Right lung (tissue), 10 donors: ENCODE measurements at places on chromosomes 1 and 21.

GRCh38 chr1:58905628-58906221 lies 121.9 kb upstream of the JUN start:
- no peak for DNase-seq

DNA sequence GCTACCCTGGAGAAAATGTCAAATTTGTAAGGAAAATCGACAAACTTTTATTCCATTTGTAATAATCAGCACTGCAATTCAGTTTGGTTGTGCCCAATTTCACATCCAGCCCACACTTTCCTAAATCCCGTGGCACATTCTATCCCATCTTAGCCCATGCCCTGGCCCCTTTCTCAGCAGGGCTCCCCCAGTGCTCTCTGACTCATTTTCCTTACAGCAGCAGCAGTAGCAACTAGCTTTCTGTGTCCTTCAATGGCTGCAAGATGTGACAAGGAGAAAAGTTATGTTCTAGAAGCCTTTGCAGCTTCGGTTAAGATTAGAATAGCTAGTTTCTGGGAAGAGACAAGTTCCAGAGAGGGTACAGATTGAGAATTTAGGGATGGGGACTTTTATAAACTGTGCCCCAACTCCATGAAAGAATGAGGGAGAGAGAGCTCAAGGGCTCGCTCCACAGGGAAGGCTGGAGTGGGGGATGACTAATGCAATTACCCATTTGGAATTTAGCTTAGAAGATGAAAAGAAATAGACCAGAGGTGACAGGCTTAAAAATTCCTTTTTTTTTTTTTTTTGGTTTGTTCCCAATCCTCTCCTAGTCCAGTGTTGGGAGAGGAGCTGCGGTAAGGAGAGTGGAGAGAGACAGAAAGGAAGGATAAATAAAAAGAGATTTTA lies 47.0 kb upstream of the POU2F1 start:
- DNase-seq, result no peak

- DNase-seq, result no peak
These were observed 37.5 kb downstream of the TRAPPC10 start for GRCh38 chr21:44049606-44050005.

DNA sequence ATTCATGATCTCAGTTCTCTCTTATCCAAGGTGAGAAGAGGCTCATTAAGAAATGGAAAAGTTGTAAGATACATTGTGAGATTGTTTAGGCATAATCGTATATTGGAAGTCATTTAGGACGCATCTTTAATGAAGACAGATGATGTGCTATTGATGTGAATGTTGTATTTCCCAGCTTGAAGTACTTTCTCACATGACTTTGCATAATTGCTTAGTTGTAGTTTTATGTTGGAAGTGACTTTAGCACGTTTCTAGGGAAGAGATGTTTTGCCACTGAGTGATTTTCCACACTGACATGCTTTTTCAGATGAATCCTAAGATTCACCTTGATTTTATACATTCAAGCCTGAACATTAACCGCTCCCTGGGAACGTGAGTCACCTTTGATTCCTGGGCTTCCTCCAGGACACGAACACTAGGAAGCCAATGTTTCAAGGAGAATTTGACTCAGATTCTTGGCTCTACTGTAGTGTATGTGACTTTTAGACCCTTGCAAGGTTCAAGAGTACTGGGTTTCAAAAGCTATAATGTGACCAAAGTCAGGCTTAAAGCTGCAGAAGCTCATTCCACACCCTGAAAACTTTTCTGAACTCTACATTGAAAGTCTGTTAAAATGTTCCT lies 27.9 kb downstream of the ANGEL2 start:
- no peak for DNase-seq

DNA sequence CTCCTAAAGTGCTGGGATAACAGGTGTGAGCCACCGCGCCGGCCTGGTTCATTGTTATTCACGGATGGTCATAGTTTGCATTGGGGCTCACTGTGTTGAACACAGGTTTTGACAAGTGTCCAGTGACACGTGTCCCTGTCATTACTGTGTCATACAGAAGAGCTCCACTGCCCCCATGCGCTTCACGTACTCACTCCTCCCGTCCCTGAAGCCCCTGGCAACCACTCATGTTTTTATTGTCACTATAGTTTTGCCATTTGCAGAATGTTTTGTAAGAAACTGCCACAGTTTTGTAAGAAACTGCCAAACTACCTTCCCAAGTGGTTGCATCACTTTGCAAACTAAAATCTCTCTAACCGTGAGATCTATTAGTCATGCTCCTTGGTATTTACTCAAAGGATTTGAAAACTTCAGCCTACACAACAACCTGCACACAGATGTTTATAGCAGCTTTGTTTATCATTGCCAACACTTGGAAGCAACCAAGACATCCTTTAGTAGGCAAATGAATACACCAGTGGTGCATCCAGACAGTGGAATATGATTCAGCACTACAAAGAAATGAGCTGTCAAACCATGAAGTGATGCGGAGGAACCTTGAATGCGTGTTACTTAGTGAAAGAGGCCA lies 163.2 kb upstream of the COL6A1 start:
- no peak for DNase-seq

DNA sequence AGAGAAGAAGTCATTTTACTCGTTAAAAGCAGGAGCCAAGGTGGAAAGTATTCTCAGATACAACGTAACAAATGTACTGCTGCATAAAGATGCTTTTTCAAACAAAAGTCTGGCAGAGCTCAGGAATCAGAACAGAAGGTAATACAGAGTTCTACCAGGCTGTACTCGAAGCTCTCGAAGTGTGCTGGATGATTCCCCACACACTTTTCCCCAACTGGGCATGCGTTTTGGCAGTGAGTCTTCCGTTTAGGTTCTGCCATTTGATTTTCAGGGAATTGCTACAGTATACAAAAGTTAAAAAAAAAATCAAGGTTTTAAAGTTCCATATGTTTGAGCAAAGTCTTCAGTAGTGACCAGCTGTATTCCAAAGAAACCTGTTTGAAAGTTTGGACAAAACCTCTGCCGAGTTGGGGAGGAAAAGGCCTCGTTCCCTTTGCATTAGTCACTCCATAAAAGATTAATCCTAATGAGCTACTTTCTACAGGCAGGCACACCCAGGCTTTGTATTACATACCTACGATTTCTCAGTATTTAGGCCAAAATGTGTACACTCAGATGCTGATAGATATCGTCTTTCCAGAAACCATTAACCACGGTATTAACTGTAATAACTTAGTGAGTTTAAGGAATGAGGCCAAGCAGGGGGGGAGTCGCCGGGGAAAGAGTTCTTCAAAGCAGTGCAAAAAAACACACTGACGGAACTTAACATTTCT lies 477.1 kb downstream of the LMO4 start:
- DNase-seq, result peak; percentile 54

- no peak for DNase-seq
These were observed 60.7 kb downstream of the MAN1C1 start for GRCh38 chr1:25677193-25677773.

DNA sequence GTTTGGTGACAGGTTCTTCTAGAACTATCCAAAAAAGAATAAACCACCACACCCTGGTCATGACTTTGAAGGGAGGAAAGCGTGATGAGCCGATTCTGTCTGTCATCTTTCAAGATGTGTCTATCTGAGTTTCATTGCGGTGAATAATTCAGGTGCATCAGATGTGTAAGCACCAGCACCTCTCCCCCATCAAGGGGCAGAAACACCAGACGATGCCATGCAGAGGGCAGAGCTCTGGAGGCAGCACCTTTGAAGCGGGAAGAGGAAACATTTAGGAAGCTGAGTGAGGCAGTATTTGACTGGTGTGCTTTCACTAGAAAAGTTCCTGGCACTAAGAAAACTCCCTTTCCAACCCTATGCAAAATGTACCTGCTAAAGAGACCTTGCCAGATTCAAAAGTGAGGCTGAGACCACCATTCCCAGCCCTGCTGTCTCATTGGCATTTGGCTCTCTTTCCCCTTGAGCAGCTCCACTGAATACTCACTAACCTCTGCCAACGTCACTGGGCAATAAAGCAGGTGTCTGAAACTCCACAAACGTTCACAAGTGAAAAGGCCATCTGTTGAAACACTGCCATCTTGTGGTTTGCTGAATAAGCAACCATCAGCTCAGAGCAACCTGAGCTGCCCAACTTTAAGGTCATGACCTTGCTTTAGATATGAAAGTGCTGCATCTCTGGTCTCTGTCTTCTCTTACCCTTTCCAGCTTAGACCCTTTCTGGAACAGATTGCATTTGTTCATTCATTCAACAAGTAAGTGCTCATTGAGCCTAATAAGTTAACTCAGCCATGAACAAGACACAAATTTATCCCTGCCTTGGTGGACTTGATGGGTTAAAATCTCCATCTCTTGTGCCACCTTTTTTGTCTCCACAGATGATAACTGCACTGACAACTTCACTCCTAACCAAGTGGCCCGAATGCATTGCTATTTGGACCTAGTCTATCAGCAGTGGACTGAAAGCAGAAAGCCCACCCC lies 228.6 kb downstream of the PAPPA2 start:
- no peak for DNase-seq

GRCh38 chr1:243882276-243882675 lies 32.2 kb upstream of the AKT3 start:
- no peak for DNase-seq

- peak; percentile 33 for DNase-seq
These were observed 168.4 kb downstream of the ZZZ3 start for GRCh38 chr1:77513839-77514763.

GRCh38 chr1:202243006-202243405 lies 49.4 kb downstream of the LGR6 start:
- no peak for DNase-seq

DNA sequence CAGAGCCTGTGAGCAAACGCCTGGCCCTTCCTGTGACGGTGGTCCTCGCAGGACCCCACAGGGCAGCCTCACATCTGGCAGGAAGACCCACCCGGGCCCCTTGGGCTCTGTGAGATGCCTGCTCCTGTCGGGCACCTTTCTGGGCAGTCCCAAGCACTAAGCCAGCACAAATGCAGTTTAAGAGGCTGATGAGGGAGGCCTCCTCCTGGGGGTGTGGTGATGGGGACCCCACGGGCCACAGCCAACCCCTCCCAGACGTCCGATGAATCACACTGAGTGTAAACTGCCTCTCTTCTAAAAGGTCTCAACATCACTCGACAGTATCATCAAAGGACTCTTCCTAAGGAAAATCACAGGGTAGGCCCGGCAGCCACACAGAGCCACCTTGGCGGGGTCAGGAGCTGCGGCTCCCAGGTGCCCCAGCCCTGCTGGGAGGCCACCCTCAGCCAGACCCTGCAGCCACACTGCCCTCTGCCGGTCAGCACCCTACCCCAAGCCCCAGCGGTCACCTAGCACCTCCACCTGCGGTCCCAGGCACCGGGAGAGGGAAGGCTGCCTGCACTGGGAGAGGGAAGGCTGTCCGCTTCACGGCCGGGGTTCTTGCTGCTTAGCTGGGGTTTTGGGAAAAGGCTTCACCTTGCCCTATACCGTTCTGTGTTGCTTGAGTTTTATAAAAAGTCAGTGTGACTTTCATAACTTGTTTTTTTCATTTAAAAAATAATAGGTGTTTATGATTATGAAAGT lies 3.9 kb upstream of the PRKCZ start:
- no peak for DNase-seq

- no peak for DNase-seq
These were observed 24.7 kb upstream of the SLC44A3 start for GRCh38 chr1:94795434-94795833.

GRCh38 chr1:111191496-111191895 lies 8.9 kb downstream of the DENND2D start:
- peak; percentile 75 for DNase-seq

GRCh38 chr21:32329776-32330175 lies 31.1 kb downstream of the MRAP start:
- no peak for DNase-seq

- DNase-seq, result no peak
These were observed 28.9 kb downstream of the CNST start for GRCh38 chr1:246595146-246595545.

DNA sequence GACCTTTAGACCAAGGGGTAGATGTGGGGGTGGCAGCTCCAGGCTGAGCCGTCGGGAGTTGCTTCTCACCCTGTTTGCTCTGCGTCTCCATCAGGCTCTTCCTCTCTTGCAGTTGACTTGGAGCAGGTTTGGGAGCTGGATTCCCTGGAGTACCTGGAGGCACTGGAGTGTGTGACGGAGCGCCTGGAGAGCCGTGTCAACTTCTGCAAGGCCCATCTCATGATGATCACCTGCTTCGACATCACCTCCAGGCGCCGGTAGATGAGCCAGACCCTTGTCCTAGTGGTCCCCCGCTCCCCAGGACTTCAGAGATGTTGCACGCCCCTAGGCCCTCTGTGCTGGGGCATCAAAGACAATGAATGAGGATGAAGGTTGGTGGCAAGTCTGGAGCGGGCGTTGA lies 547.6 kb downstream of the KIF26B start:
- DNase-seq, result no peak

GRCh38 chr1:20584890-20585289 lies 4.0 kb upstream of the CDA start:
- DNase-seq, result no peak

DNA sequence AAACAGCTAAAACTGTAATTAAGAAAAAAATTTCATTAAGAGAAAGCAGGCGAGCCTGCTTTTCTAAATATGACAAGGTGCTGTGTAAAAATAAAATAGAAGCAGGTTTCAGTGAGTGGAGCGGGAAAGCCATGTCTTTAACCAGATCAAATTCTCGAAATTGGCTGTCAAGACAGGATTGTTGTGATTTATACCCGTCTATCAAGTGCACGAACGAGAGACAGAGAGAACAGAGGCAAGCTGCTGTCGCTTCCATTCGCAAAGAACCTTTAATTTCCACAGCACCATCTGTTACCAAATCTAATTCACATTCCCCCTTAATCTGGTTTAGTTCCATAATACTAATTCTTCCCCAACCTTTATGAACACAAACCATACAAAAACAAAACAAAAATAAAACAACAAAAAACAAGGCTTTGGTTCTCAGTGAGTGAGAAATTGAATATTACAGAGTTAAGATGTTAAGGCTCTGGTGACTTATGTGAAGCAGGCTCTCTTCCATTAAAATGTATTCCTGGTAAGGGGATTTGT lies 35.0 kb downstream of the ESRRG start:
- no peak for DNase-seq

- DNase-seq, result no peak
These were observed 67.5 kb downstream of the ZFYVE9 start for GRCh38 chr1:52209429-52209828.

GRCh38 chr1:33299461-33300155 lies 21.3 kb downstream of the A3GALT2 start:
- DNase-seq, result no peak

DNA sequence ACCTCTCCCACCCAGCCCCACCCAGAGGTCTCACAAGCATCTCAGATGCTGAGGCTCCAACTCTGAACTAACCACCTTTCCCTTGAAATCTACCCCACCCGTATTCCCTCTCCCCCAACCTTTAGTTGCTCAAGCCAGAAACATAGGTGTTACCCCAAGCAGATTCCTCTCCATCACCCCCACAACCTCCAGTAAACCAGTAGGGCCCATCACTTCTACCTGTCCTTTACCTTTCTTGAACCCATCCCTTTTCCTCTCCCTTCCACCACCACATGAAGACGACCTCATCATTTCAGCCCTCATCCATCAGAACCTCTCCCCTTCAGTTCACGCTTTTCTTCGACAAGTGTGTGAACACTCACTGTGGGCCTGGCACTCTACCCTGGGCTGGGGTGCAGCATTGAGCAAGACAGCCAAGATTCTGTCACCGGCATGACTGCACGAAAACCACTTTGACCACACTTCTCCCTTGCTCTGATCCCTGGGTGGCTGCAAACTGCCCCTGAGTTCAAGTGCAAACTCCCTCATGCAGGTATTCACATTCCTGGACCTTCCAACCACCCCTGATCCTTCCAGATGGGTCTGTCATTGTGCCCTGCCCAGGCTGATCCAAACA lies 65.5 kb upstream of the LAPTM5 start:
- no peak for DNase-seq

- DNase-seq, result no peak
These were observed 18.8 kb upstream of the GRIK1 start for GRCh38 chr21:29958551-29958950.
